ENCODE measurements at places on chromosomes 5 and 9. TPM values are rescaled to one million over a fixed set of nuclear protein-coding genes. Genes with fewer than 3 reads are reported as not detected.
A peak's percentile ranks its signal among the peaks of the same experiment; 100 is the strongest.

The CRB2 gene
- 0.88 TPM for total RNA-seq

The TPRN gene
- 49.5 TPM for total RNA-seq

The CSF2 gene
- not detected for total RNA-seq

The JAK2 gene
- total RNA-seq: 23.3 TPM

The SHISAL2B gene
- not detected for total RNA-seq

The SPINK6 gene
- not detected for total RNA-seq

The ADGRD2 gene
- total RNA-seq: not detected

The GMCL2 gene
- total RNA-seq: not detected

The MUSK gene
- 0.31 TPM for total RNA-seq

The C9 gene
- 4.5 TPM for total RNA-seq

The CATSPER3 gene
- 1.4 TPM for total RNA-seq

The CBY3 gene
- total RNA-seq: not detected

The AMBP gene
- 5.3 TPM for total RNA-seq

The ZDHHC21 gene
- 15.2 TPM for total RNA-seq

- no peak for DNase-seq
These were observed 81.4 kb downstream of the RASEF start for GRCh38 chr9:82981552-82981951.

DNA sequence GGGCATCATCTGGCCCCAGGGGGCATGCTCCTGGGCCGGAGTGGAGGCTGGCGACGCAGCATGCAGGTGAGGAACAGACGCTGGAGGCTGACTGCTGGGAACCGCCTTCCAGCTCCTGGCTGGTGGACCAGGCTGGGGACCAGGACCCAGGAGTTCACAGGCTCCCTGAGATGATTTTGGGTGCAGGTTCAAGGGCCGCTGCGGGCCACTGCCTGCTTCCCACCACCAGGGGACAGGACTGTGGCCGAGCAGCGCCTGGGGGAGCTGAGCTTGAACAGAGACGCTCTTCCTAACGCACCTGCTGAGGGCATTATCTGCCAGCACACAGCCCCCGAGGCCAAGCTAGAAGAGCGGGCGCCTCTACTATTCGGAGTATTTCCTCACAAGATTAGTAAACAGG is 132.1 kb upstream of the RAPGEF1 start:
- DNase-seq: no peak

DNA sequence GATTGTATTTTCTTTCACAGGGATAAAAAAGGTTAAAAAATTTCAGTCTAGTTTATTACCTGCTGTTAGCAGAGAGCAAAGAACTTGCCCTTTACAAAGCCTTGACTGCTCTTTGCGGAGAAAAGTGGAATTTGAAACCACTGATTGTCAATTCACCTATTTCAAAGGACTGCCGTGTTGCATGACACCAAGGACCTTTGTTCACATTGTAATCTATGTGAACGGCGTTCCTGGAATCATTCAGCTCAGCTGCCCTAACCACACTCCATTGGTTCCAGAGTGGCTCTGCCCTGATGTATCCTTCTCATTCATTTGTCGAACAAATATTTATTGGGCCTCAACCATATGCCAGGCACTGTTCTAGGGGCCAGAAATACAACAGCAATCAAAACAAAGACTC is 377.5 kb upstream of the RFX3 start:
- peak; percentile 34 for DNase-seq

DNA sequence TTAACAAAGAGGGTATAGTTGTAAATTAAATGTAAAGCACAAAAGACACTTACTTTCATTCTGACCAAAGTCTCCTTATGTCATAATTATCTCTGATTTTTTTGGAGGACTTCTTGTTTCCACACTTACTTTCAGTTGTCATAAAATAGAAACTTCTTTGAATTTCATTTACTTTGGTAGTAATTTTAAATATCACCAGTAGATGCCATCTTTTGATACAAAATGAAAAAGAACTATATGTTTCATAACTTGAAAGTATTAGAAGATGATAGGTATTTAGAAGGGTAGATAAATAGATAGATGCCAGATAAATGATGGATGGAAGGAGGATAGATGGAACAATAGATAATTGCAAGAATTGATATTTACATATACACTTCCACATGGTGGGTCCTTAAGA is 1865.3 kb upstream of the CDH9 start:
- no peak for DNase-seq

DNA sequence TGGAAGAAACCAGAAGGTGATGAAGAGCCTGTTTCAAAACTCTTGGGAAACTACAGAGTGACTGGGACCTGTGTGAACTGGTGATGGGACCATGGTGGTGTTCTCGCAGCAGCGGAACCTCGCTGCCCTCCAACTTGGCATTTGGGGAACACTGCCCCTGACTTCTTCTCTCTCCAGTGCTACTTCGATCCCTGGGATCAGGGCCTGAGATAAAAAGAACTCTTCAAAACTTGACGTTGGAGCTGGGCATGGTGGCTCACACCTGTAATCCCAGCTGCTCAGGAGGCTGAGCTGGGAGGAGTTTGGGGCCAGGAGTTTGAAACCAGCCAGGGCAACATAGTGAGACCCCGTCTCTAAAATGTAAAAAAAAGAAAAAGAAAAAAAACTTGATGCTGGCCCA is 18.1 kb downstream of the PITX1 start:
- DNase-seq: peak; percentile 9

GRCh38 chr9:108640230-108640629 is 215.6 kb downstream of the ACTL7B start:
- no peak for DNase-seq

DNA sequence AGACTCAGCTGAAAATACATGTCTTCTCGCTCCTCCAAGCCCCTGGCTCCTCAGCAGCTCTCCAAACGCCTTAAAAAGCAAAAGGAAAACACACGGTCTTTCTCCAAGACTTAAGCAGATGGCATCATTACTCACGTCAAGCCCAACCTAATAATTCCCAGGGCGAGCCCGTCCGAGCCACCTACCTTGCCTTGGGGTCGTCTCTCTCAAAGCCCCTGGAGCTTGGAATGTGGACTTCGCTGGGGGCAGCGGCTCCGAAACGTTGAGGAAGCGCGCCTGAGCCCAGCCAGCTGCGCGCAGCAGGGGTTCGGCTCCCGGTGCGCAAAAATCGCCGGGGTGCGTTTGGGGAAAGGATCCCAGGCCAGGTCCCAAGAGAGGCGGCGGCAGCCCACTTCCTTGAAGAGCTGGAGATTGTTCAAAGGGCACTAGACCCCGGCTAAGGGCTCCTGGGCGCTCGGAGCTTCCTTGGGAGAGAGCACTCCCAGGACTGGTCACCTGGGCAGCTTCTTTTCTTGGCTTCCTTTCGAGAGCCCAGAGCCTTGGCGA is 395 bp downstream of the DRD1 start:
- DNase-seq: peak; percentile 3

GRCh38 chr9:73680831-73681230 is 529.2 kb downstream of the ANXA1 start:
- DNase-seq: no peak

DNA sequence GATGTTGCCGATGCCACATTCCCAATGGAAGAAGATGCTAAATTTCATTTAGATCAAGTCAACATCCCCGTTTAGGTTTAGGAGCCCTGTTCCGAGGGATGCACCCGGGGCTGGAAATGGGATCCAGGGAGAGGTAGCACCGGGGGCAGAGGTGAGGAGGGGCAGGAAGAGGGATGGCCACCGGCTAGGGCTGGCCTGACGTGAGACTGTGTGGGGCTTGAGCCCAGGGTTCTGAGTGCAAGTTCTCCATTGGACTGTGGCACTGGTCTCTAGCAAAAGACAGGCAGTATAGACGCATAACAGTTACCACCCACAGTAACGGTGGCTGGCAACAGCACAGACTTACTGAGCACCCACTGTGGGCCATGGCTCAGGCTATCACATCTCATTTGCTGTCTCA is 209.0 kb upstream of the MVB12B start:
- no peak for DNase-seq

- no peak for DNase-seq
These were observed 98.9 kb downstream of the ACTL7B start for GRCh38 chr9:108756746-108757490.

DNA sequence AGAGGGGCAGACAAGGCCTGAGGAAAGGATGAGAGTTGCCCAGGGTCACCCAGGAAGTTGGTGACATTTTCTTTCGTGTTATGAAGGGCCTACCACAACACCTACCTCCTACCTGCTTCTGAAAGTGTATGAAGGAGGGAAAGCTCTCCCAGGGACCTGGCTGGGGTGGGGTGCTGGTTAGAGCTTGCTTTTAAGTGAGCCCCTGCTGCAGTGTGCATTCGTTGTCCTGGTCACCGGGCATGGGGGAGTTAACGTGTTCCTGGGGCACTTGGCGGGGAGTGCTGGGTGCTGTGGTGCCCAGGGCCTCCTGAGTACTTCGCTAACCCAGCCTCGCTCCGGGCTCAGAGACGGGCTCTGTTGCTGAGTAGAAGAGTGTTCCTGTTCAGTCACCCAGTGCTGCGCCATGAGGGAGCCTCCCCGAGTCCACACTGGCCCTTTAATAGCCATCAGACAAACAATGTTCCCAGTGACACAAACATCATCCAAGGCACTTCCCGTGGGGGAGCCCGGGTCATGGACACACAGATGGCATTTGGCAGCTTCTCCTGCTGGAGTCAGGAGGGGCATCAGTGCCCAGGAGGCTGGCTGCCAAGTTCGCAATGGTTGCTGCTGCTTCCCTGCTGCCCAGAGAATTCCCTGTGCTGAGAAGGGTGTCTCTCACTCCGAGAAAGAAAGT is 85.7 kb downstream of the AMBP start:
- DNase-seq: no peak

GRCh38 chr9:131565369-131565768 is 20.0 kb downstream of the PRRT1B start:
- no peak for DNase-seq

DNA sequence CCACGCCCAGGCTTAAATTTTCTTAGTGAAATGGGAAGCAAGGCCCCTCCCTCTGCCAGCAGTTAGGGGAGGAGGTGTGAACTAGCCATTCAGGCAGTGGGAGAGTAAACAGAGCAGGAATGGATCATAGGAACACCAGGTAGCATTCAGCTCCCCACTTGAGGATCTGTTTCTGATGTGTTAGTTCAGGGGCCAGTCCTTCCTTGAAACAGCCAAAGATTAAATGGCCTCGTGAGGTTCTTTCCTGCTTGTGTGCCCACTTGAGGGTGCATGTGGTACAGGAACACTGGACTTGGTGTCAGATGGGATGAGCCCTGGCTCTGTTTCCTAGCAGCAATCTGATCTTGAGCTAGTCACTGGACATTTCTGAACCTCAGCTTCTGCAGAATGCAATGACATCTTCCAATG is 21.2 kb downstream of the FAXDC2 start:
- DNase-seq: no peak

GRCh38 chr5:178230879-178231538 is 1.6 kb downstream of the PHYKPL start:
- DNase-seq: no peak

DNA sequence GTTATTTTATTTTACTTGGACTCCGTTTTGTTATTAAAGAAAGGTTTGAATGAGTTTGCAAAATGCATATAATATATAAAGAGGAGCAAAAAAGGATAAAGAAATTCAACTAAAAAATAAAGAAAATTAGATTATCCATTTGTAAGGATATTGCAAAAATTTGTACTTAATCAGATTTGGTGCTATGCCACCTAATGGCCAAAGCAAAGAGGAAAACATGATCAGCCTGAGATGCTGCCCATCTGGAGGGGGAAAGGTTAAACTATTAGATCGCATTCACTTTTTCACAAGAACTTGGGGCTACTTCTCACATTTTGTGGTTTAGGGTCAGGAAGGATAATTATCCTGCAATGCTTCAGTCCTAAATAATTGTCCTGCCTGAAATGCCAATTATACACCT is 350.6 kb downstream of the MLLT3 start:
- no peak for DNase-seq

DNA sequence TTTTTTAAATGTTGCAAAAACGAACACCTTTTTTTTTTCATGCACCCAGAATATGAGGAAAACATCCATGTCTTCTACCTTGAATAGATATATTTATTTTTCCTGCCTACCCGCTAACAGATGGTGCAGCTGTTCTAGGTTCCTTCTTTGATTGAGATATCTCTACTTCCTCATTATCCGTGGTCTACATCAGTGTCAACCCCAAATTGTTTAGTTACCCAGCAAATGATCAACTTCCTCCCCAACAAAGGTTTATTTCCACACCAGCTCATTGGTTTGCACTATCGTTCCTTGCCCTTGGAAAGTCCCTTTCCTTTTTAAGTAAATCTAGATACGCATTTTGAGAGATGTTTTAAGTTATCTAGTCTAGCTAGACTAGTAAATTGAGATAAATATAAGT is 166.4 kb downstream of the PRR16 start:
- no peak for DNase-seq

GRCh38 chr9:132020820-132021510 is 58.7 kb downstream of the MED27 start:
- DNase-seq: peak; percentile 38

- peak; percentile 68 for DNase-seq
These were observed 64.2 kb upstream of the CPEB4 start for GRCh38 chr5:173823721-173824567.

DNA sequence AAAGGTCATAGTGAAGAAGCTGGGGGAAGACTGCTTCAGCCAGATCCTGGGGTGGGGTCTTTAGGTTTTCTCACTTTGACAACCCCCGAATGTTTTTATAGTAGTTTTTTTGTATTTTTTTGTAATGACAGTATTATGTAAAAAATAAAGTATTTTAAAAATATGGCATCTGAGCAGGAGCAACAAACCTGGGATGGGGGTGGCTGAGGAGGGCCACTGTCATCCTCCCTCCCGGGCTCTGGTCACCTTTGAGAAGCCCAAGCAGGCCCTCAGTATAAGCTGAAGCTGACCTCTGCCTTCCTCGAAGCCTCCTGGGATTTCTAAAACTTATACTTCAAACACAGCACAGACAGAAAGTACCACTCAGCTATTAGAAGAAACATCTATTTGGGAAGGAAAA is 8.7 kb downstream of the DNAJB5 start:
- no peak for DNase-seq

GRCh38 chr5:82151204-82151603 is 127.0 kb downstream of the RPS23 start:
- DNase-seq: no peak

- DNase-seq: peak; percentile 73
These were observed 103.5 kb upstream of the EQTN start for GRCh38 chr9:27400334-27400880.

DNA sequence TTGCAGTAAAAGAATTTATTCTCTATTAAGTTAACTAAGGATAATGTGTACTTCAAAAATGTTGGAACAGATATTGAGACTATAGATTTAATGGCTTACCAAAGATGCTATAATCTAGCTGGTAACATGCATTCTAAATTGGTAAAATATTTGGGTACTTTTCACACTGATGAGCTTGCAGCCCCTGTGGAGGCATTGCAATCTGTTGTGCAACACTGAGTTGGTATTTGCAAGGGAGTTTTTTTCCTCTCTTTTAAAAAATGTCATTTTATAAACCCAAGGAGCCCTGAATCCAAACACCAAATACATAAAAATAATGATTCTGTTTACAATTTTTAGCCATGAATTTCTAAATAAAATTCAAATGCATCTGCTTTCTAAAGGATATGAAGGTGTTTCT is 944.8 kb downstream of the DTWD2 start:
- no peak for DNase-seq

- no peak for DNase-seq
These were observed 41.7 kb upstream of the ANKRD33B start for GRCh38 chr5:10522224-10522611.
